ENCODE measurements at places on chromosomes 6 and 20. TPM values are rescaled to one million over a fixed set of nuclear protein-coding genes. Genes with fewer than 3 reads are reported as not detected.

Gene CAGE1
- total RNA-seq = 0.39 TPM

GRCh38 chr20:32652739-32653526 lies 20.8 kb downstream of the C20orf203 start:
- DNase-seq = peak; percentile 92

DNA sequence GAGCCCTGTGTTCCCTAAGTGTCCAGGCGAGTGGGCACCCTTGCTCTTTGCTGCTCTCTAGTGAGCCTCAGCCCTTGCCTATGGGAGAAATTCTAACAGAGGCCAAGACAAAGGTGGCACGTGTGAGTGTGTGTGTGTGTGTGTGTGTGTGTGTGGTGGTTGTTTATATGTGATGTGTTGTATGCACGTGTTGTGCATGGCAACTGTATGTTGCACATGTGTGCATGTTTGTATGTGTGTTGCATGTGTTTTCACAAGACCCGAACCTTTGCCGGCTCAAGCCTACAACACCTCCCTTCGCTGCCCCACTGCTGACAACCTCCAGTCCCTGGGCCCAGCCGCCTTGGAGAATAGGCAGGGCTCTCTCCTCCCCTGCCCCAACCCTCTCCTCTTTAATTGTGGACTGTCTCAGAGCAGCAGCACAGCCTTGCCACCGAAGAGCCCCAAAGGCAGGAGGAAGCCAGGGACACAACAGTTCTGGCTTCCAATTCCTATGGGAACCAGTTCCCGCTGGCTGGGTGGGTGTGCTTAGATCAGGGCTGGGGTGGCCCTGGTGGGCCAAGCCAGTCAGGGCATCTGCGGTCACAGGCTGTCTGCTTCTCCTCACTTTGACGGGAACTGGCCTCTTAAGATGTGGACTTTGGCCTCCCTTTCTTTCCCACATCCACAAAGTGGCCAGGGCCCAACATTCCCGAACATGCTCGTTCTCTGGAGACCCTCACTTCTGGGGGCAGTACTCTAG lies 2.7 kb downstream of the KCNK16 start:
- DNase-seq = no peak

Gene RNF144B
- 1.5 TPM for total RNA-seq

DNA sequence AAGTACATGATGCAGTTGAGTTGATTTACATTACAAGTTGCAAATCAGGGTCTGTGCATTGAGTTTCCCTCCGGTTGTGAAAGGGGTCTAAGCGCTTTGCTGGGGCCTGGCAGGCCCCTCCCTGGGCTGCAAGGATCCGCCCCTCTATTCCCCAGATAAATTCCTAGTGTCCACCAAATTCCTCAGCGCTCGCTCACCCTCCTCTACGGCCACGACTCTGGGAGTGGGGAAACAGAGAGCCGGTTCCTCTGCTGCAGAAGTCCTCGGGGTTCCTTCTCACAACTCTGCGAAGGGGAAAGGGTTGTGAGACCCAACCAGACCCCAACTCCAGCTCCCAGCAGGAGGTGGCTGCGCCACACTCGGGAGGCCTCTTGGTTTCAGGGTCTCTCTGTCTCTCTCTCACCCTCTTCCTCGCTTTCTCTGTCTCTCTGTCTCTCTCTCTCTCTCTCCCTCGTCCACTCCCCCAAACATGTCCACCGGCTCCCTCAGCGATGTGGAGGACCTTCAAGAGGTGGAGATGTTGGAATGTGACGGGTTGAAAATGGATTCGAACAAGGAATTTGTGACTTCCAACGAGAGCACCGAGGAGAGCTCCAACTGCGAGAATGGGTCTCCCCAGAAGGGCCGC lies at the start of gene TCF21:
TCF21 (plus strand) TSS at position 185 of the 628 bp plus-strand sequence; CDS start at position 470, 285 bp downstream.
- DNase-seq = no peak

DNA sequence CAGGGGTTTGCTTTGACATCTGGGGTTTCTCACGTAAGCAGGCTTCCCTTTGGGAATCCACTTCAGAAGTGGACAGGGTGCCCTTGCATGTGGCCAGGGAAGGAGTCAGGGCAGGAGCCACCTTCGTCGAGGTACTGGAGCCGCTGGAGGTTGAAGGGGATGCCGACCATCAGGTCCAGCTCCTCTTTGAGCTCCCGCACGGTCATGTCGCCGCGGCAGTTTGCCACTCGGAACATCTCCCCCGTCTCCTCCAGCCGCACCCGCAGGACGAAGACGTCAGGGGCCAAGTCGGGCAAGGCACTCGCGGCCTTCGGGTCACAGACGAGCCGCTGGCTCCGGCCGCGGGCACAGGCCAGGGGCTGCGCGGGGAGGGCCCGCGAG lies 360 bp downstream of the ANKRD60 start:
- DNase-seq = no peak

Gene SLPI
- total RNA-seq = not detected

GRCh38 chr20:41030531-41031242 lies 2.1 kb downstream of the TOP1 start:
- no peak for DNase-seq

DNA sequence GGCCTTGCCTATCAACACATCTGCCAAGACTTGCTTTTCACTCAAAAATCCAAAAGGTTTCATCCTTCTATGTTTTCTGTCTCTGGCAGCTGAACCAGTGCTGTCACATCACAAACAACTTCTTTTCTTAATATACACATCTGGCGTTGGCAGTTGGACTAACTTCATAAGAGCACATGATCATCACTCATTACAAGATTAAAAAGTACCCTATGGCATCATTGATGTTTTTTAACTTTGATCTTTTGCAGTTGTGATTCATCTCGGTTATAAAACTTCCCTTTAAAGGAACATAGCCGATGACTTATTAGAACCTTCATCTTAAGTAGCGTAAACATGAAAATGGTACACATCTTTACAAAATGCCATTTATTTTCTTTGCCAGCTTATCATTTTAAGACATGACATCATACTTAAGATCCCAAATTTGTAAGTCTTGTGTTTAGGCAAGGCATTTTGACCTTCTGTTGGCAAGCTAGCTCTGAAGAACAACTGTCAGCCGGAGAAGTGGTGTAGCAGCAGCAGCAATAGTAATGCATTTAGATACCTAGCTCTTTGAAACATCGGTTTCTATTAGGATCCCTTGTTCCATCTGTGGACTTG lies 64.2 kb upstream of the SUPT3H start:
- no peak for DNase-seq

Gene RSPO4
- total RNA-seq = not detected

DNA sequence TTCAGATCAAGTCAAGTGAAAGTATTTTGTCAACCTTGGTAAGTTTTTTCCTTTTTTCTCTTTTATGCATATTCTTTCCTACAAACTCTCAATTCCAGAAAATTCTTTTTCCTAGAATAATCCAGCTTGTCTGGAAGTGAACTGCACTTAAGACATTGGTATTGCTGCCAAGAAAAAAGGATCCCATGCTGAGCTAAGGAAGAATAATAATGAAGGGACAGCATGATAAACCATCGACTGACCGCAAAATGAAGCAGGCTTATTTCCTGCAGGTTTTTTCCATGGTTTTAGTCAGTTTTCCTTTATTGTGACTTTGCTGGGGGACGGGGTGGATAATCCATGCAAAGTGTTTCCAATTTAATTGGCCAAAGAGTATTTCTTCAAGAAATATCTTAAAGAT lies 857.6 kb upstream of the SLC35B3 start:
- no peak for DNase-seq

GRCh38 chr20:51531141-51531710 lies 11.3 kb downstream of the NFATC2 start:
- peak; percentile 47 for DNase-seq

DNA sequence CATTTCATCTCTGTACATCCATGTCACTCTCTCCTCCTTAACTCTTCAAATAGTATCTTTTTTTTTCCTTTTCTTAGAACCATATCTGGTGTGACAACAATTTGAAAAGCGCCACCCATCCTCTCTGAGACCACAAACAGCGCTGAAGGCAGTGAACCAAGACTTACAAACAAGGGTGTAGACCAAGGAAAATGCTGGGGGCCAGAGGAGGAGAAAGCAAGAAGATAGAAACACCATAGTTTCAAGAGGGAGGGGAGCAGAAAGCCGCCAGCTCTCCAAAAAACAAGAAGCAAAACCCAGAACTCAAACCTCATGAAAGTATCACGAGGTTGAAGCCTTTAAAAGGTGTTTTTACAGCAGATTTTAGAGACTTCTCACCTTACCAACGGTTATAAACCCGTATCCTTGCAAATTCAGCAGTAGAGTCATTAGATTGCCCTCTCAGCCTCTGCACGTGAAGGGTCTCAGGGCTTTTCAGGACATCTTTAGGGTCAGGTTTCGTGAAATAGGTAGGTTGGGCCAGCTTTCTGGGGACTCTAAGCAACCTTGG lies 13.3 kb upstream of the RIPOR2 start:
- DNase-seq = peak; percentile 74

- no peak for DNase-seq
Observed at GRCh38 chr6:32883789-32884188, 29.8 kb downstream of the PSMB9 start.

Gene HLA-DRA
- 35.4 TPM for total RNA-seq

DNA sequence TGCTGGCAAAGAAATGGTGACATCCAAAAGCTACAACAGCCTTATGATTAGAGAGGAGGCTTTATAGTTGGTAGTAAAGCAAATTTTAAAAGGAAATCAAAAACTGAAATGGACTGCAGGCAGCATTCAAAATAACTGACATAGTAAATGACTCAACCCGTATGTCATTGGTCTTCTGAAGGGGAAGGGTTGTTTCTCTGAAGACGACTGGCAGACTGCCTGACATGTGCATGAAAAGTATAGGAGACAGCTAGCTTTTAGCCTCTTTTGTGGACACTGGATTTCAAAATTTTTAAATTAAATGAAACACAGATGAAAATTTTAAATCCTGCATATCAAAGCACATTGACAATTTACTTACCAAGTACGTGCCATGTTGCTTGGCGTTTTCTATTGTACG lies 90.7 kb downstream of the TRMT6 start:
- no peak for DNase-seq

Gene CDH4
- 0.43 TPM for total RNA-seq

DNA sequence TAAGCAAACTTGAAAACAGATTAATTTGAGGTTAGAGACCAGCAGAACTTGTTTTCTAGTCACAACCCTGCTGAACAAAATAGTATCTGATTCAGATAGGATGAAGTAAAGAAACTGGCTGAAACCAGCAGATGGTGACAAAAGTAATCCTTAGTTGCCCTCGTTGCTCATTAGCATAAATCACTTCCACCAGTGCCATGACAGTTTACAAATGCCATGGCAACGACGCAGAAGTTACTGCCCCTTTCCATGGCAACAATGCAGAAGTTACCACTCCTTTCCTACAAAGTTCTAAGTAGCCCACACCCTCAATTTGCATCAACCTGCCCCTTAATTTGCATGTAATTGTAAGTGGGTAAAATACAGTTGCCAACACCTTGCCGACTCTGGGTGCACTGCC lies 23.7 kb downstream of the SNRPB start:
- DNase-seq = no peak

DNA sequence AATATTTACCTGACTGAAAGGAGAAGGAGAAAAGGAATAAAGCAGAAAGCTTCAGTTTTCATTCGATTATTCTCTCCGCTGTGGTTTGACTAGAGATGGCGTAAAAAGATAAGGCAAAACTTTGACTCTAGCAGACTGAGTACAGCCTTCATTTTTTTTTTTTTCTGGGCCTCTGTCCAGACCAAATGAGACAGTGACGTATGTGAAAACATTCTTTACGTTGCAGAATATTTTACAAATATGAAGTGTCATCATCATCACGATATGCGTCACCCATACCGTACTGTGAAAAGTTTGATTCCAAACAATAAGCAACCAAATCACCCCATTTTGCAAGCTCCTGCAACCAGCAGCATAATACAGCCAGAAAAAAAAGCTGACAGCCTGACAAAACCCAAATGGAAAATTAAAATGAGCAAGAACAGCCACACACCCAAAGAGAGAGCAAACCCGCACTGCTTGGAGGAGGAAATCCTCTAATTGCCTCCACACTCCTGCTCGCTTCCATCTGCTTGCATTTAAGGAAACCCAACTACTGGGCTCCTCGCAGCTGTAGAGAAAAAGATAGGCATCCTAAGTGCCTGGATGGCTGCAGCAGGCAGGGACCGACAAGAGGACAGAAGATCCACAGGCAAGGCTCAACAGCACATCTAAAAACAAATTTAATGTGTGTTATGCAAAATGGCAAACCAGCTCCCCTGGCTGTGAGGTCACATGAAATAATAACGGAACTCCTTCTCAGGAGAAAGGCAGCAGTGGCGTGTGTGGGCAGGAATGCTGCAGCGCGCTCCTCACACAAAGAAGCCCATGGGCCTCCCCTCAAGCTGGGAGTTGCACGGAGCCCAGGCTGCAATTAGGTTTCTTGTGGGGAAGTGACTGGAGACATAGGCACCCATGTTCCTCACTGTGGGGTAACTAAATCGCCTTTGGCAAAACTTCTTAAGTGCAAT lies 113.1 kb downstream of the FYN start:
- peak; percentile 84 for DNase-seq

GRCh38 chr6:10269814-10270472 lies 144.9 kb downstream of the TFAP2A start:
- no peak for DNase-seq

Gene LTV1
- 16.5 TPM for total RNA-seq

Gene GINS1
- 0.88 TPM for total RNA-seq

DNA sequence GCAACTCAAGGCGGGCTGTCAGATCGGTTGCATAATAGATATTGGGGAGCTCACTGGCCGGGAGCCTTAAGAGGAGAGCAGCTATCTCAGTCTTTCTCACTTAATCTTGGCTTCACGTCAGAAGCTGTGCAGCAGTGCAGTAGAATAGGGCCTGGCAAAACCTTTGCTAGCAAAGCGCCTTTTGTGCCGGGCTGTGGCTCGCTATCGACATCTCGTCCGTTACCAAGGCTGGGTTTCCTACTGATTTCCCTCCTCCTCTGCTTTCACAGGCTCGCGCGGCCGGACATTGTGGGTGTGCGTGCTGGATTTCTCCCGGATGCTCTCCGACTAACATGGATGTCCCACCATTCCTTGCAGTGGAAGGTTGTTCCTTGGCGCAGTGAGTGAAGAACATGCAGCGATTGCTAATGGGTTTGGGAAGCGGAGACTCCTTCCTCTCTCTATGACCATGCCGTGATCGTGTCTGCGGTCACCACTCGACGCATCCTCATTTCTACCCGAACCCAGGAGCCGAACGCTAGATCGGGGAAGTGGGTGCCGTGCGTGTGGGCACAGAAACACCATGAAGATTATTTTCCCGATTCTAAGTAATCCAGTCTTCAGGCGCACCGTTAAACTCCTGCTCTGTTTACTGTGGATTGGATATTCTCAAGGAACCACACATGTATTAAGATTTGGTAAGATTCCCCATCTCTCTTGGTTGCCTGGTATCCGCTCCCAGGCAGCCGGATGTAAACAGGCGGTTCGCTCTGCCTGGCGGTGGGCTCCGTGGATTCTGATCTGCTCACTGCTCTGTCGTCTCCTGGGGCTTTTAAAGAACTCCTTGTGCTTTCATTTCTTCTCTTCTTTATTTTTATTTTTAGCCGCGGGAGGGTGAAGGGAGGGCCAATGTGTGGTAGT lies 5.5 kb downstream of the GRIK2 start:
- DNase-seq = no peak

Gene NRN1
- total RNA-seq = not detected

DNA sequence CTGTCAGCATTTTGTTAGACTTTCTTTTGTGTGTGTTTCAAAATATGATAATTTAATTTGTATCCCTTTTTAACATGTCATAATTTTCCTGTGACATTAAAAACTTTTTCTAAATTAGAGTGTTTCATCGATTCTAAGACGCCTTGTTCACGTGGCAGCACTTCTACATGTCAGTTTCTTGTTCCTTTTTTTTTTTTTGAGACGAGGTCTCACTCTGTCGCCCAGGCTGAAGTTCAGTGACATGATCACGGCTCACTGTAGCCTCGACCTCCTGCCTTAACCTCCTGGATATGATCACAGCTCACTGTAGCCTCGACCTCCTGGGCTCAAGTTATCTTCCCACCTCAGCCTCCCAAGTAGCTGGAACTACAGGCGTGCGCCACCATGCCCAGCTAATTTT lies 27.6 kb upstream of the ADRM1 start:
- no peak for DNase-seq

- DNase-seq = no peak
Observed at GRCh38 chr6:33206864-33207551, 1.3 kb upstream of the RING1 start.

Data from naive thymus-derived CD4-positive, alpha-beta T cell (primary cell).